ENCODE measurements at places on chromosomes 4 and X. TPM values are rescaled to one million over a fixed set of nuclear protein-coding genes. Genes with fewer than 3 reads are reported as not detected.

Gene MAGEA11
- not detected for total RNA-seq

Gene RAB33A
- 1.8 TPM for total RNA-seq

Gene RS1
- total RNA-seq = not detected

Gene ITM2A
- total RNA-seq = 153 TPM

Gene TECRL
- total RNA-seq = not detected

Gene PCDH19
- 4.6 TPM for total RNA-seq

Gene CXorf66
- not detected for total RNA-seq

Gene HTRA3
- total RNA-seq = 31.8 TPM

Gene RAB39B
- total RNA-seq = 0.72 TPM

Gene XG
- 5.9 TPM for total RNA-seq

Gene TMEM156
- total RNA-seq = 0.30 TPM

Gene TKTL1
- 0.23 TPM for total RNA-seq

Gene FHDC1
- total RNA-seq = 3.0 TPM

Gene F8
- 24.2 TPM for total RNA-seq

DNA sequence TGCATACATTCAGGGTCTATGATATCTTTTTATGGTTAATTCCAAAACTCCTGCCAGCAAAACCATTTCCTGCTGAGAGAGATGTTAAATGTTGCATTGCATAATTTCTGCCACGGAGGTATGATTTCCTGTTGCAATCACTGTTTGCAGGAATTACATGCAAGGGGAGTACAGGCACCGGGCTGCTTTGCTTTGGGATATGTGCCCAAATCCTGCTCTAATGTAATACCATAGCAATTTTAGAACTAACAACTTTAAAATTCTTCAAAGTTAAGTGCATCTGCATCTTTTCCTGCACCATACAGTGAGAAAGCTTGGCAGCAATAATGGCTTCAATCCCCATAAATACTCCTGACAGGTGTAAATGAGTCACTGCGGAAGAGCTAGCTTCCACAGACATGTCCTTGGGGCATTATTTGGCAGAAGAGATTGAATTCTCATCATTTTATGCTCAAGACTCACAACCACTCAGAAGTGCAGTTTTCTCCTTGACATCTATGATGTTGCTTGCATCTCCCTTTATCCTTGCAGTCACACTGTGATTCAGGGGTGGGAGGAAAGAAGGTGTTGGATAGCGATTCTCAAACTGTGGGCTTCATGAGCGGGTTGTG, 29.6 kb downstream of the TRIM2 start:
- no peak for DNase-seq

DNA sequence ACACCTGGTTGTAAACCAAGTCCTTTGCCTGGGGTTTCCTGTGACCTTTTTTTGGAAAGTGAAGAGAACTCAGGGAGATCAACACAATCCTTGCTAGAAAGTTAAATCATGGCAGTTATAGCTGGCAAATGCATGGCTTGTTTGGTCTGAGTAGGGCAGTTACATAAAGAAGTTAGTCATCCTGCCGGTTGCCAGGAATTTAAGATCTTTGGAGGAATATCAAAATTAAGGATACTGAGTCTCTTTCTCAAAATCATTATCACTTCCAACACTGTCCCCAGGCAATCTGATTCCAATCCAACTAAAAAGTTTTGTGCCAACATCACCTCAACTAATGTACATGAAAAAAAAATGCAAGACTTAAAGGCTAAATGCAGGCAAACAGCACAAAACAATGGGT, 40.3 kb downstream of the C4orf54 start:
- DNase-seq = no peak

GRCh38 chr4:127778102-127778501, 4.0 kb upstream of the HSPA4L start:
- no peak for DNase-seq

DNA sequence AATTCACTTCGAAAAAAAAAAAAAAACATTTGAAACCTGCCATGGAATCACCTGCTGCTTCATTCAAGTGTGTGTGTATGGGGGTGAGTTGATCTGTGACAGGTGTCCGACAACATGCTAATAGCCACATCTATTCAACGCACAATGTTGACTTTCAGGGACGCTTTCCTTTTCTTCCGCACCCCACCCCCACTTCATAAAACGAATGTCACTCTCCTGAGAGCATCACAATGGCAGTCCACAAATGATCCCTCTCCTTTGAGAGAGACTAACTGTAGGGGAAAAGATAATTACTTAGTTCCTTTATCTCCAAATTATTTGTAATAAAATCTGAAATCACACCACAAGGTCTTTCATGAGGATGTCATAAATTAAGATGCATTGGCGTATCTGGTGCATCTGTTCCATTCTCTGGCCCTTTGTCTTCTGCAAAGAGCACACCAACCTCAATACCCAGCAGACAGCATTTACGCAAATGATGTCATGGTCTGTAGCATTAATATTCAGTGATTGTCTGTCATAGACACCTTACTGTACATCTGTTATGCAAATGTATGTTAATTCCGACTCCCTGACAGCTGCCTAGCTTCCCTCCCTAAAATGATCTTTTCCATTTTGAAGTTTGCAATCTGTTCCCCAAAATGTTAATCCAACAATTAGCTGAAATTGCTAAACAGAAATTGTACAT, 640.0 kb upstream of the BOD1L1 start:
- no peak for DNase-seq

- DNase-seq = peak; percentile 65
These were observed 93.2 kb upstream of the MAPK10 start for GRCh38 chr4:86452924-86453531.

- no peak for DNase-seq
These were observed 36.8 kb upstream of the VMA21 start for GRCh38 chrX:151359931-151360871.

- no peak for DNase-seq
These were observed 179.6 kb upstream of the RBPJ start for GRCh38 chr4:26141051-26141721.

DNA sequence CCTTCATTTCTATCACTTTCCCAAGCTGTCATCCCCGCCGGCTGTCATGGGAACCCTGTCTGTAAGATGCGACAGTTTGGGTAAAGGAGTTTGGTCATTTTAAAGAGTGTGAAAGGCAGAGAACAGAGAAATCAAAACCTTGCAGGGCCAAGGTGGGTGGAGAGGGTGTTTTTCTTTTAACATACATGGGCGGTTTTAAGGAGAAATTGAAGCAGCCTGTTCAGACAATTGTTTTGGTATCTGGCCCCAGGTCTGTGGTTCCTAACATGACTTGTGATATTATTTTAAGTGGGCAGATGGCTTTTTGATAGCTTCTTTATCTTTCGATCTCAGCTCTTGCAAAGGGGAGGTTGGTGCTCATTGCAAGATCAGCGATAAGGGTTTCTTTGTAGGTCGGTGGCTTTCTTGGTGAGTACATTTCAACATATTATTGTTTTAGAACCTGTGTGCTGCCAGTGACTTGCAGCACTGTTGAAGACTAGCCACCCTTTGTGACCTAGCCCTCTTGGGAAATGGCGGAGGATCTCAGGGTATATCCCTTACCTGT, 3.7 kb downstream of the PPP1R3F start:
- peak; percentile 8 for DNase-seq

GRCh38 chr4:150982557-150983233, 32.4 kb downstream of the LRBA start:
- DNase-seq = no peak

GRCh38 chrX:115350711-115351381, 61.3 kb downstream of the LUZP4 start:
- no peak for DNase-seq

GRCh38 chr4:114479595-114479994, 119.0 kb upstream of the UGT8 start:
- no peak for DNase-seq

GRCh38 chr4:80489798-80490197, 154.3 kb downstream of the CFAP299 start:
- no peak for DNase-seq

DNA sequence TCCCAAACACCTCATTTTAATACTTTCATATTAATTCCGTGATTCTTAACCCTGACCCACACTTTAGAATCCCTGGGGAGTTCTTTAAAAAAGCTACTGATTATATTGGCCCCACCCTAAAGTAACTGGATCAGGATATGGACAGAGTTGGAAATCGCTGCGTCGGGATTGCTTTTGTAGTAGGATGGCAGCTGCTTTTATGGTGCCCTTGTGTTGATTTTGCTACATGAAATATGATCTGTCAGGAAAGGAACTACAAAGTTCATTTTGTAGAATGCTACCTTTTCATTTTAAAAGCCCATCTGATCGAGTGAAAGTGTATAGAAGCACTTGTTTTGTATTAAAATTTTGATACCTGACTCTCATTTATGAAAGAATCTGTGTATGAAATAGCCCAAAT, 43.6 kb downstream of the TMEM131L start:
- no peak for DNase-seq

DNA sequence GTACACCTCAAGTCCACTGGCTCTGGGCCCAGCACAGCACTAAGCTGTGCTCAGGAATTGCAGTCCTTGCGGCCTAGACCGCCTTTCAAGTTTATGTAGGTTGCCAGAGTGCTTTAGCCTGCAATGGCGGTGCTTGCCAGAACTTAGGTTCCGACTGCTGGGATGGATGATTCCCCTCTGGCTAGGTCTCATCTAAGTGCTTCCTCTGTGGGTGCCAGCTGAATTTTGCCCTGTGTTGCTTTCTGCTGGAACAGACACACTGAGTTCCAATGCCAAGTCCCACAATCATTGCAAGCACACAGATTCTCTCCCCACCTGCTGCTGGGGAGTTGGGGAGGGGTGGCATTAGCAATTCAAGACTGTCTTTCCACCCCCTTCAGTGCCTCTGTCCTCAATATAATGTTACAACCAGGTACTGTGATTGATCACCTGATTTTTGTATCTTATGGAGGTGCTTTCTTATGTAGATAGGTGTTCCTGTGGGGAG, 129.5 kb downstream of the GRID2 start:
- DNase-seq = no peak

DNA sequence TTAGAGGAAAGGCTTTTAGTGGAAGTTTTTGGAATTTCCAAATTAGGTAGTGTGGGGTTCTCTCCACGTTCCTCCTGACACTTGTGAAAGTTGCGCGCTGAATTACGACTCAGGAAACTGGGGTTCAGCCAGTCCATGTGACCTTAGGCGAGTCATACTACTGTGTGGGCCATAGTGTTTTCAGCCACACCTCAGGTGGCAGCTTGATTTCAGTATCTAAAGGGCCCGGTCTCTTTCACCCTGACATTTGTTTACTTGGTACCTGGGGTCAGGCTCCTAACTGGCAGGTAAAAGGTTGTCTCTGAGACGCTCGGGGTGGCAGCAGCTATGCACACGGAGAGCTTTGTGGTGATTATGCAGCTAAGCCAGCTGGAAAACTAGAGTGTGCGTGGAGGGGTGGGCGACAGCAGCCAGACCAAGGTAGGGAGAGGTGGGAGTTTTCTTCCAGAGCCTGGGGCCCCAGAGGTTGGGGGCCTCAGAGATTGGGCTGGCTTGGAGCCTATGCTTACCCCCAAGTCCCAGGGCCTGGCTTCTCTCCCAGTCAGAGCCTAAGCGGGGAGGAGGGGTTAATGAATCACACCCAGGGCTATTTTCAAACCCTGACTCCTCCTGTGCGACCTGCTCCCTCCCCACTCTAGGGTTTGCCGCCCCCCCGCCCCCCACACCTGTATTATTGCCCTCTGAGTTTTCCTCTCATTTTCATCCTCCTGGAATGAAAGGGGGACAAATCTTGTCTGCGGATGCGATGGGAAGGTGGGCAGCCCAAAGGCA, 47.2 kb downstream of the STARD8 start:
- no peak for DNase-seq

GRCh38 chr4:76589872-76590797, 155.1 kb downstream of the SHROOM3 start:
- peak; percentile 82 for DNase-seq

GRCh38 chr4:5828005-5828391, 64.9 kb downstream of the CRMP1 start:
- no peak for DNase-seq

DNA sequence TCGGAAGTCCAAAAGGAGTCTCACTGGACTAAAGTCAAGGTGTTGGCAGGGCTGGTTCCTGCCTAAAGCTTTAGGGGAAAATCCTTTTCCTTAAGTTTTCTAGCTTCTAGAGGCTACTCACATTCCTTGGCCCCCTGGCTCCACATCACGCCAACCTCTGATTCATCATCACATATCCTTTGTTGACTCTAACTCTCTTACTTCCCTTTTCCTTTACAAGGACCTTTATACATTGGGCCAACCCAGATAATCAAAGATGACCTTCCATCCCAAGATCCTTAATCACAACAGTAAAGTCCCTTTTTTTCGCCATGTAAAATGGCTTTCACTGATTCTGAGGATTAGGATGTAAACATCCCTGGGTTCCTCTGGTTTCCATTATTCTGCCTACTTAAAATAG, 146.4 kb upstream of the DCAF8L1 start:
- no peak for DNase-seq

- DNase-seq = no peak
These were observed 66.6 kb downstream of the EDNRA start for GRCh38 chr4:147547314-147548056.

- no peak for DNase-seq
These were observed 24.8 kb upstream of the EOLA2 start for GRCh38 chrX:149962859-149963757.

- DNase-seq = no peak
These were observed 119.1 kb downstream of the SLITRK2 start for GRCh38 chrX:145936769-145937168.

GRCh38 chr4:111639876-111640275, 505.4 kb upstream of the FAM241A start:
- no peak for DNase-seq

DNA sequence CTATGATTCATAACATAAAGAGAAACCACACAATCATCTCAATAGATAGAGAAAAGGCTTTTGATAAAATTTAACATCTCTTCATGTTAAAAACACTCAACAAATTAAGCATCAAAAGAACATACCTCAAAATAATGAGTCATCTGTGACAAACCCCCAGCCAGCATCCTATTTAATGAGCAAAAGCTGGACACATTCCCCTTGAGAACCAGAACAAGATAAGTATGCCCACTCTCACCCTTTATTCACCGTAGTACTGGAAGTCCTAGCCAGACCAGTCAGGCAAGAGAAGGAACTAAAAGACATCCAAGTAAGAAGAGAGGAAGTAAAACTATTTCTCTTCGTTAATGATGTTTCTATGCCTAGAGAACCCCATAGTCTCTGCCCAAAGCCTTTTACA, 507.2 kb downstream of the PABPC4L start:
- DNase-seq = no peak

- no peak for DNase-seq
These were observed 189.0 kb upstream of the HCCS start for GRCh38 chrX:10922159-10922558.

DNA sequence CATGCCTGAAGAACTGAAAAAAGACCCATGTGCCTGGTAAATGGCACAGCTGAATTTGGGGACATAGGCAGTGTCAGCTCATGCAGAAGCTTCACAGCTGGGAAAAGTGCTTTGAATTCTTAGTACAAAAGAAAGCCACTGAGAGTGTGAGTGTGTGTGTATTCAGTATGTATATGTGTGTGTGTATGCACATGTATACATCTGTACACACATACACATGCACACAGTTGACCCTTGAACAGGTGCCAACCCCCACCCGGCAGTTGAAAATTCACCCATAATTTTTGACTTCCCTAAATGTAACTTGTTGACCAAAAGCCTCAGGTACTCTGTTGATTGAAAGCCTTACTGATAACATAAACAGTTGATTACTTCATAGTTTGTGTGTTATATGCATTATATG, 49.5 kb upstream of the ENPP6 start:
- no peak for DNase-seq

GRCh38 chr4:66273110-66273509, 602.8 kb upstream of the EPHA5 start:
- no peak for DNase-seq
